HT1080 (cell line): ENCODE measurements at places on chromosomes 5 and 9.

GRCh38 chr5:75017971-75018370, 34.4 kb downstream of the GCNT4 start:
- no peak for DNase-seq

DNA sequence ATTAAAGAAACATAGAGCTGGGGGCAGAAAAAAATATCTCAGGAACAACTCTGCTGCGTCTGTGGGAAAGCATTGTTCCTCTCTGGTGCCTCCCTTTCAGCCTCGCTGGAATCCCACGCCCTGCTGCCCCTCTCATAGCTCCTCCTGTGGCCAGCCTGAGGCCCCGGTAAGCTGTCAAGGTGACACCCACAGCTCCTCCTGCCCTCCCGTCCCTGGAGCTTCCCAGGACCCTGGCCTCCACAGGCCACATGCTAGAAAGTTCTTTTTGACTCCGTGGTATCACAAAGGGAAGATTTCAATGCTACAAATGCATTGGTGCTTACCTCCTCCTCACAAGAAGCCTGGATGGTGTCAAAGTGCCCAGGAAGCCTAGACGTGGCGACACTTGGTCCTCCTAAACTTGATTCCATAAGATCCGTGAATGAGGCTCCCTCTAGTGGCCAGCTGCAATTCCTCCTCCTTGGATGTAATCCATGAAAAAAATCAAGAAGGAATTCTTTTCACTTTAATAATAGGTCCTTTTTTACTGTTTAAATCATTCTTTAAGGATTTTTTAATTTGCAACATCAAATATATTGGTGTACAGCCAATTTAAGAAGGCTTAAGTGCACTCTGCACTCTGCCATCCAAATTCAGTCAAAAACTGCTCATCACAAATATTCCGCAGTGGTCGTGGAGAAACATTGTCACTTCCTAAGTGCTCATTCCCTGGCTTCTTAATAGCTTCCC, 104.9 kb downstream of the CFAP90 start:
- DNase-seq, result peak; percentile 58

DNA sequence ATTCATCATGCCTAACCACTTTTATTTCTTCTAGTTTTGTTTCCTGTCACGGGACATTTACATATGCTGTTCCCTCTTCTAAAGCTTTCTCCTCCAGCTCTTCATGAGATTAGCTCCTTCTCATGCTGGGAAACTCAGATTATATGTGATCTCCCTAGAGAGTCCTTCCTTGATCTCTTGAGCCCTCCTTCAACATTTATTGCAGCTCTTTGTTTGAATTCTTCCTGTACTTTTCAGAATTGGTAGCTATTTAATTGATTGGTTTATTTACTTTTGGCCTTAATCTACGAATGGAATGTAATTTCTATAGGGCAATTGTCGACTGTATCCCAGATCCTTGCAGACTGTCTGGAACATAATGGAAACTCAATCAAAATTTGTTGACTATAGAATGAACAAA, 9.7 kb upstream of the TRPM3 start:
- no peak for DNase-seq

- DNase-seq, result no peak
Measured at GRCh38 chr9:19649336-19650041, 139.3 kb downstream of the SLC24A2 start.
